SK-N-SH treated with all-trans-retinoic acid at 6 μM for 48 hours (cell line): ENCODE measurements at places on chromosomes 7 and 10.

DNA sequence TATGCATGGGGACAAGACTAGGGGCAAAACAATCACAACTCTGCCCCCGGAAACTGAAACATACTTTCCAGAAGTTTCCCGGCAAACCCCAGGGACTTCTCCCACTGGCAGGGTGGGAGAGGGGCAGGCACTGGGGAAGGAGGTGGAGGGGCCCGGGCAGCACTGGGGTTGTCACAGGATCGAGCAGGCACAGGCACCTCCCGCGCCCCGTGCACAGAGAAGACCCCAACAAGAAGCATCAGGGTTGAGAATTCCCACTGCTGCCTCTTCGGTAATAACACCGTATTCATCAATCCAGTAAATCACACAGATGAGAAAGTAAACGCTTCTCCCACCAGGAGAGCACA, 490.5 kb downstream of the PTPRN2 start:
- no peak for ATAC-seq

- ATAC-seq: no peak
These were observed 571.4 kb upstream of the IGFBP3 start for GRCh38 chr7:46492466-46492865.

- peak; percentile 41; the same call in 1 of the 3 replicates for ATAC-seq
These were observed 75.1 kb downstream of the EBF3 start for GRCh38 chr10:129888784-129889616.

DNA sequence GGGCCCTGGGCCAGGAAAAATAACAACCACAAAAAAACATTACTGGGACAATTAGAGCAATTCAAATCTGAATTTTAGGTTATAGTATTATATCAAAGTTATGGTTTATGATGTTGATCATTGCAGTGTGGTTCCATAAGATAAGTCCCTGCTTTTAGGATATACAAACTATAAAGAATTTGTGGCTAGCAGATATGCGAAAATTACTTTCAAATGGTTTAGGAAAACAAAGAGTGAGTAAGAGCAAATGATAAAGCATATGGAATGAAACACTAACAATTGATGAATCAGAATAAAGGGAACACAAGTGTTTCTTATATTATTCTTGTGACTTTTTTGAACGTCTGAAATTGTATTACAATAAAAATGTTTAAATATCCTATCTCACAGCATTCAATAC, 64.4 kb upstream of the HECTD2 start:
- ATAC-seq: no peak

DNA sequence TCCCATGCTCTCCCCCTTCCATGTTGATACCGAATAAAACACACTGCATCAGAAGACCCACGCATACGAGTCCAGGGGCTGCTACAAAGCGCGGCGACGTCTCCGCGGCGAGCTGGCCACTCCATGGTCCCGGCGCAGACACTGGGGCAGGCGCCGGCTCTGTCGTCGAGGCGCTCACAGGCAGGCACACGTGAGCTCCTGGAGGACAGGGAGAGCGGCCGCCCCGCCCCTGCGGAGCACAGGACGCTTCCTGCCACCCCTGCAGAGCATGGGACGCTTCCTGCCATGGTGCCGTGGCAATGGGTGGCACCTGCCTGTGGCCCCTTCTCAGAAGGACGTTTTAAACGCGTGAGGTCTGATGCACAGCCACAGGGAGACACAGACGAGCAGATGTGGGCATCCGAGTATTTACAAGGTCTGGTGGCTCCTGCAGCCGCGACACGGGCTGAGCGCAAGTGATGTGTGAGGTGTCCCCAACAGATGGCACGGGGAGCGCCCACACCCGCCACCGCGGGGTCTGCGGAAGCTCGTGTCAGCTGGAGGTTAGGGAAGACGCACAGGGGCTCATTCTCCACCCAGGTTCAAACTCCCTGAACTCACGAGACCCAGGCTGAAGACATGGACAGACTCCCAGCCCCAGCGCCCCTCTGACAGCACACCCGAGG, 21.4 kb upstream of the GPR146 start:
- no peak for ATAC-seq

GRCh38 chr10:21170216-21170615, 273.1 kb upstream of the NEBL start:
- ATAC-seq: no peak

GRCh38 chr10:82827901-82828300, 952.9 kb downstream of the NRG3 start:
- ATAC-seq: no peak

- no peak for ATAC-seq
These were observed 41.7 kb upstream of the OPALIN start for GRCh38 chr10:96400465-96400864.

GRCh38 chr10:92203919-92204623, 86.8 kb downstream of the CPEB3 start:
- ATAC-seq: no peak

GRCh38 chr7:78215199-78215598, 416.6 kb downstream of the PHTF2 start:
- no peak for ATAC-seq

DNA sequence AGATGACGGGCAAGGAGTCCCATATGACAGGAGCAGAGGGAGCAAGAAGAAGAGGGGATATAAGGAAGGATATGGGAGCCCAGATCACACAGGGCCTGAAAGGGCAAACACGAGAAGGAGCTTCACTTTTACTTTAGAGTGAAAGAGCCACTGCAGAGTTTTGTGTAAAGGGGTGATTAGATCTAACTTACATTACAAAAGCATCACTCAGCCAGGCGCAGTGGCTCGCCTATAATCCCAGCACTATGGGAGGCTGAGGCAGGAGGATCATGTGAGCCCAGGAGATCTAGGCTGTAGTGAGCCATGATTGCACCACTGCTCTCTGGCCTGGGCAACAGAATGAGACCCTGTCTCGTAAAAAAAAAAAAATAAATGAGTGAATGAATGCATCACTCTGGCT, 91.1 kb downstream of the MPP7 start:
- no peak for ATAC-seq

DNA sequence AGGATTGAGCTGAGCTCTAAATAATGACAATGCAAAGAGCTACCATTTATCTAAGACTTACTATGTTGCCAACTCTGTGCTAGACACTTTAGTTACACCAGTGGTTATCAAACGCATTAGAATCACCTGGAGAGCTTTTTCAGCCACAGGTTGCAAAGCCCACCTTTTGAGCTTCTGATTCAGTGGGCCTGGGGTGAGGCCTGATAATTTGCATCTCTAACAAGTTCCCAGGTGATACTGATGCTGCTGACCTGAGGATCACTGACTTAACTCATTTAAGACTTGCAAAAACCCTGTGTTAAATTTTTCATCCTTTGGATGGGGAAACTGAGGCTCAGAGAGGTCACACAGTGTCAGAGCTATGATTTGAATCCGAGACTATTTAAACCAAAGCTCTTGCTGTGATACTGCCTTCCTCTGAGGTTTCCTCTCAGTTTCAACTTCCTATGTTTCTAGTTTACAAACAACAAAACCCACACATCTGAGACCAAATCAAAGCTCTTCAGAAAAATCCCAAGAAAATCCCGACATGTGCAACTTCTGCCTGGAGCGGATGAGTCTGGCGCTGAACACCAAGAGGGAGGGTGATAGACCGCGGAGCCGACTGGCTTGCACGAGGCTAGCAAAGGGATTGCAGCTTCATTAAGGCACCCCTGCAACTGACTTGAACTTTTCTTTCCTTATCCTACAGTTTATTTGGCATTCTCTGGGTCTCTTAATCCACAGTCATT, 124.9 kb downstream of the CYP26A1 start:
- ATAC-seq: no peak

DNA sequence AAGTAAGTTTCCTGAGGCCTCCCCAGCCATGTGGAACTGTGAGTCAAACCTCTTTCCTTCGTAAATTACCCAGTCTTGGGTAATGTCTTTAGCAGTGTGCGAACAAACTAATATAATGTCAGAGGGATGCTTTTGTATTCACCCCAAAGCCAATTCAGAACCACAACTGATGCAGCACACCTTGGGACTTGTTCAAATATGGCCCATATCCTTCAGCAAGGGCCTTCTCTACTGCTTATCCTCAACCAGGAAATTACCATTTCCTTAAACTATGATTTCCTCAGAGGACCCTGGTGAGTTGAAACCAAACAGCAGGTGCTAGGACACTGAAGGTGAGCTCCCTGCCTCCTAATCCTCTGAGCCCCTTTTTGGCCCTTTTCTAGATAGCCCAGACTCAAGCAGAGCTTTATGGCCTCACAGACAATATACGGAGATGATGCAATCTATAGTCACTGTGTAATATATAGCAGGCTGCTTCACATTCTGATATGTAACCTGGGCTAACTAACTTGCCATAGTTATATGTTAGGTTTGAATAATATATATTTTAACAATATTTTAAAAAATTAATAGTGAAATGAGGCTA, 15.2 kb downstream of the SRI start:
- ATAC-seq: no peak

DNA sequence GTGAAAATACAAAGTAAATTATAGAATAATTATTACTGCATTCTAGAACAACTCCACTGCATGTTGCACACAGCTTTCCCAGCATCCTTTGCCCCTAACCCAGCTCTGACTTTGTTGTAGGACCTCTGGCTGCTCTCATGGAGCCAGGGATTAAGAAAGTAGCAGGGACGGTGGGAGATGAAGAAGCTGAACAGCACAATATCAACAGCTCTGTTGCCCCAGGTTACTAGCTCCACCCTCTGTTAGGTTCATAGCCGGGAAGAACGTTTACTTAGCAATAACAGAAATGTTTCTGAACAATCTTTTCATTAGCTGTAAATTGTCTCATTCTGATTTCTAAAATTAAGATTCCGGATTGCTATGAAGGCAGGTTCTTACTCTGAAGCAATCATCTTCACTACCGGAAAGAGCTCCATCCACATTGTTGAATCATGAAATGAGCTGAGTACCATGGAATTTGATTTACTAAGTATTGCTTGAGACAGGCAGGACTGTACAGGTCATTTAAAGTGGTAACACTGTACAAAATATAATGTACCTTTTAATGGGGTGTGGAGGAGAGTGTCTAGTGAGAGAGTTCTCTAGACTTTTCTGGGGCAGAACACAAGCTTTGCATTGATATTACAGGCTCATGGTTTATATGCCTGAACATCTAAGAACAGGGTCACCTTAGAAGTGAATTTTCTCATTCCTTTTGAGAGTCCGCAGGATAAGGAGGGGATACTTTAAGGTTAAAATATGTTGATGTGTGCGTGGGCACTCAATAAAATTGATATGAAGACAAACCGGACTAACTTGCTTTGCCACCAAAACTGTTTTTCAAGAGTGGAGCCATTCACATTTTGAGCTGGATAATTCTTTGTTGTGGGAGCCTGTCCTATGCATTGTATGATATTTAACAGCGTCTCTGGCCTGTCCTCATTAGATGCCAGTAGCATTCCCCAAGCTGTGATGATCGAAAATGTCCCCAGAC, 20.8 kb upstream of the RAB18 start:
- 0 out of 3 replicates have a peak, but pooled peaks have one; percentile 33 for ATAC-seq

GRCh38 chr10:6624392-6624791, 44.3 kb upstream of the PRKCQ start:
- ATAC-seq: no peak

DNA sequence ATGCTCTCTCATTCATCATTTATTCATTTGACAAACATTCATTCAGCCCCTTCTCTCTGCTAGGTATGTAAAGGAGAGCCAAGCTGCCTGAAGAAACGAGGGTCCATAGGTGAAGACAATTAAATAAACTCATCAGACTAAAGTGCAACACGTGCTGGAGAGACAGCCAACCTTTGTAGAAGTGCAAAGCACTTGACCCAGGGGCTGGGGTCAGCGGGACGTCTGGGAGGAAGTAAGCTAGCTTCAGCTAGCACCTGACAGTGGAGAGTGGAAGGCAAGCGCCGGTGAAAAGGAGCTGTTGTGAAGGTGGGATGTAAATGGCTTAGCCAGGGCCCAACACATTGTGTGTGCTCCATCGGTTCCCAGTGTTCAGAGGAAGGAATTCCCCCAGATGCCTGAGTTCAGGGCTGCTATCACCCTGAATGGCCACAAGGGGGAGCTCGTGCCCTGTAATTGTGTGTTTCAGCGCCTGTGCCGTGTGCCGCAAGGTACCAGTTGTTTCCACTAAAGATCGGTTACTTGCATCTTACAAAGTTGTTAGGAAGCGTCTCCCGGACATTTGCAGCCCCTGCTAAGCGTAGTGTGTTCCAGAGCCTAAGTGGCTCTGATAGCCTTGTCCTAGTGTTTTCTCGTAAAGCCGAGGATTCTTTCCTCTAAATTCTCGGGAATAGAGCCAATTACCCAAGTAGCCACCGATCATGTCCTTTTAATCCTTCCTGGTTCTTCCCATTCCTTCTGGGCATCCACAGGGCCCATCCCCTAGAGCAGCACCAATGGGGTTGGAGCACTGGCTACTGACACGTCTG, 30.6 kb downstream of the TLX1 start:
- ATAC-seq: peak; percentile 96

DNA sequence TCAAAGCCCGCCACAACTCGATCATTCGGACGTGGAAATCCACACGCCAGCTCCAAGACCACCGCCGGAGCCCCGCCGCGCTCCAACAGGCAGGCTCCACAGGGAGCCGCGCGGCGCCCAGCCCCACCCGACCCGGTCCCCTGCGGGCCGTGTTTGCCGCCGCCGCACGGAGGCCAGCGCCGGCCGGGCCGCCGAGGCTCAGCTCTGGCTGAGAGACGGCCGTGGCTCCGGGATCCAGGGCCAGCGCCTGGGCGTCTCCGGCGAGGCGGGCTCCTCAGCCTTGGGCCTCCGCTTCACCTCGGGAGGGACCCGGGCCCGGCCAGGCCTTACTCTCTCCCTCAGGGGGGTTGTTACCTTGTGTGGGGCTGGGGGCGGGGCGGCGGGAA, 333 bp downstream of the SMNDC1 start:
- peak; percentile 71 for ATAC-seq

DNA sequence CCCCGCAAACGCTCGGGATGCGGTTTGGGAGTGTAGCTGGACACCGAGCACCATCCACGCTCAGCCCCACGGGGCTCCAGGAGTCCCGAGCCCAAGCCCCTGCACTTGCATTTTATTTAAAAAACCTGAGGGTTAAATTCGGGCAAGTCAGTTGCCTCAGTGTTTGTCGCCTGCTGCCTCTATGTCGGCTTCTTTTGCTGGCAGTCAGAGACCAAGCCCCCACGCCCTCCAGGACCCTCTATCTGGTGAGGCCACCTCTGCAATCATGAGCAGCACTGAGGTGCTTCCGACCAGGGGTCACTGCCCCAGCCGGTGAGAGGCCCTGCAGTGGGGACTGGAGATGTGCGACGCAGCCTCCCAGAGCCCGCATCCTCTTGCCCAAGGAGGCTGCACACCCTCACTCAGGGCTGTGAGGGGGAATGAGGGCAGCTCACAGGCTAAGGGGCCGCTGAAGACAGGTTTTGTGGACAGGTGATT, 13.3 kb upstream of the ZNF273 start:
- ATAC-seq: no peak

- ATAC-seq: no peak
These were observed 38.9 kb downstream of the CREB3L2 start for GRCh38 chr7:137962875-137963507.

- ATAC-seq: peak; percentile 50
These were observed at the start of gene PDGFA for GRCh38 chr7:519484-520390. Gene PDGFA, minus strand, starts transcription at chr7:519846. Its CDS starts 845 bp downstream, at chr7:519001.

DNA sequence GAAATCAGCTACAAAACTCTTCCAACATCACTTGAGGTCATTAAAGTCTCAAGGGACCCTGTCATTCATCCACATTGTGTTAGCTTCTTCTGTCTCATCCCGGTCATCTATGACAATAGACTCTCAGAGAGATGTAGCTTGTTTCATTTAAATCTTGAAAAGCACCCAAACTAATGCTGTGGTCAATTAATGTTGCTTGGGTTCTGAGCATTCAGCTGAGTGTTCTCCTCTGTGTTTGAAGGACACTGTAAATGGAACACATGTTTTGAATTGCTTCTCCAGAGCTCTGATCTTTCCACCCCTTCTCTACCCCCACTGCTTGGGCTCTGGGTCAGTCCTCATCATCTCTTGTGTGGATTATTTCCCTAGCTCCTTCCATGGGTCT, 19.6 kb upstream of the ADD3 start:
- peak; percentile 61 for ATAC-seq
